Activated naive CD8-positive, alpha-beta T cell treated with anti-CD3 and anti-CD28 coated beads, Interleukin-2, amount 10 ng/mL, durations not matched to agents 7 days and 5 days (primary cell): ENCODE measurements at places on chromosomes 12 and 14. TPM values are rescaled to one million over a fixed set of nuclear protein-coding genes. Genes with fewer than 3 reads are reported as not detected.

DNA sequence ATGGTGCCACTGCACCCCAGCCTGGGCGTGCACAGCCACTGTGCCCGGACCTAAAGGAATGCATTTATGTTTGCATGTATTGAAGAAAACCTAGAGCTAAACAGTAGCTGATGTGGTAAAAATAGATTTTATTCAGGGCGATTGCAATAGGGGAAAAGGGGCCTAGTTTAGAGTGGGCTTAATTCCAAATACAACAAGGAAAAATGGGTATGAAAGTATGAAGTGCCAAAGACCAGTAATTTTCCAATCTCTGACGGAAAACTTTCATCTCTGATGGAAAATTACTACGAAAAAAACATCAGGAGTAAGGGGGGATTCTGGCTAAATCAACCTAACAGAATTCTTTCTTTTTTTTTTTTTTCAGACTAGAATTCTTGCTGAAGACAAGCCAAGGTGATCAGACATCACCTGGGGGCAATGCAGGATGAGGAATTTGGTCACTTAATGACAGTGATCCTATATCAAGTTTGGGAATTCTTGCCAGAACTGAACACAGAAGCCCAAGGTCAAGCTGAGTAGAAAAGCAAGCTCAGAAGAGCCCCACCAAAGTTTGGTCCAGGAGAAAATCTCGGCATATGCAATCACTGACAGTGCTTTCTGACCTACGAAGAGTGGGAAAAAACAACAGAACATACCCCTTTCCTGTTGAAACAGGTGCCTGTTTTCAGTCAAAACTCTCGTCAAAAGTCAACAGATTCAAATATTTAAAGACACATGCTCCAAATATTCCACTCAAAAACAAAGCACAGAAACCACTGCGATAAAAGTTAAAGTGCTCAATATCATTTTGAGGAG, 13.7 kb upstream of the APOBEC1 start:
- no peak overlapping the region for H3K27ac ChIP-seq
- no peak for DNase-seq
- H3K27me3 ChIP-seq, result peaks cover 8% of the 10 kb centered on the region

DNA sequence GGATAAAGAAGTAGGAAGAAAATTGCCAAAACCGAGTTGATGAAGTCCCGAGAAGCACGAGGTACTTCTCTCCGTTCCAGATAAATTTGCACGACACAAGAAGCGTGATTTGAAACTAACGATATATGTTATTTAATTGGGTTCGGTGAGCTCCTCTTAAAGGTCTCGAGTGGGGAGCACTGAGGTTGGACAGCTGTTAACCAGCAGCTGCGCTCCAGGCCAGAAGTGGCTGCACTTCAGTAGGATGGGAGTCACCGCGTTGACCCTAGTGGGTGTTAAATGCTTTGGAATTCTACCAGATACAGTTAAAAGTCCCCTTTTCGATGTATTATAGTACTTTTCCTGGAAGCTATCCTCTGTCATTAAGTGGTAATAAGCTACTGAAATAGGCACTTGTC, 953 bp upstream of the DCAF5 start:
- peaks cover 39% of the 10 kb centered on the region for H3K27me3 ChIP-seq
- no peak for DNase-seq
- H3K4me3 ChIP-seq, result peak overlapping the region; percentile 97
- H3K36me3 ChIP-seq, result peaks cover 7% of the 10 kb centered on the region
- peaks cover 22% of the 10 kb centered on the region for H3K4me1 ChIP-seq

The BICD1 gene
- total RNA-seq, result 18.7 TPM

- H3K27ac ChIP-seq, result peak overlapping the region; percentile 46
- H3K4me3 ChIP-seq, result no peak overlapping the region
- peaks cover 2% of the 10 kb centered on the region for H3K36me3 ChIP-seq
- DNase-seq, result peak; percentile 30
- H3K4me1 ChIP-seq, result peaks cover 17% of the 10 kb centered on the region
- peaks cover 6% of the 10 kb centered on the region for H3K27me3 ChIP-seq
These were observed 27.3 kb upstream of the CHPT1 start for GRCh38 chr12:101670007-101670671.

The ZNF641 gene
- total RNA-seq, result 21.3 TPM

GRCh38 chr12:92702754-92703679, at the start of gene PLEKHG7:
Gene PLEKHG7, plus strand, starts transcription at chr12:92702989. Its CDS starts 3,643 bp downstream, at chr12:92706632.
- no peaks in the 10 kb centered on the region for H3K36me3 ChIP-seq
- no peaks in the 10 kb centered on the region for H3K27me3 ChIP-seq
- no peak for DNase-seq
- no peak within 1 kb of the TSS for H3K27ac ChIP-seq
- H3K4me3 ChIP-seq, result no peak within 1 kb of the TSS
- H3K4me1 ChIP-seq, result peaks cover 11% of the 10 kb centered on the region

GRCh38 chr14:61280526-61281185, 482 bp downstream of the TMEM30B start:
- peak overlapping the region; percentile 87 for H3K4me3 ChIP-seq
- peak; percentile 85 for DNase-seq
- H3K4me1 ChIP-seq, result peaks cover 26% of the 10 kb centered on the region
- H3K27me3 ChIP-seq, result peaks cover 27% of the 10 kb centered on the region

DNA sequence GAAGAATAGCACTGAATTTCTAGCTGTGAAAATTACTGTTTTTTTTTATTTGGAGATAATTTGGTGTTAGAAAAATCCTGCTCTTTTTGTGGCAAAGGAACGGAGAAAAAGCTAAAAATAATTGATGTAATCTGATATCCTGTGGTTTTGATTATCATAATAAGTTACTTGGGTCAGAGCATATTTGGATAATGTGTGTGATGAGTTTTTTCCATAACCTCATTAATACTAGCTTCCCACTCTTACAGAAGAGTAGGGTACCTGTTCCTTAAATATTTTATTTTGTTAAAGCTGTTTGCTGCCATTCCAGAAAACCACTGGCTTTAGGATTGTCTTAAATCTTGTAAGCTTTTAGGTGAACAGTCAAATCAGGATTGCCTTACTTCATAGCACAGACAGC, 4.7 kb downstream of the PSMC6 start:
- no peak overlapping the region for H3K27ac ChIP-seq
- no peaks in the 10 kb centered on the region for H3K27me3 ChIP-seq
- peaks cover 27% of the 10 kb centered on the region for H3K4me1 ChIP-seq
- no peak for DNase-seq

The PTPN21 gene
- total RNA-seq, result not detected

DNA sequence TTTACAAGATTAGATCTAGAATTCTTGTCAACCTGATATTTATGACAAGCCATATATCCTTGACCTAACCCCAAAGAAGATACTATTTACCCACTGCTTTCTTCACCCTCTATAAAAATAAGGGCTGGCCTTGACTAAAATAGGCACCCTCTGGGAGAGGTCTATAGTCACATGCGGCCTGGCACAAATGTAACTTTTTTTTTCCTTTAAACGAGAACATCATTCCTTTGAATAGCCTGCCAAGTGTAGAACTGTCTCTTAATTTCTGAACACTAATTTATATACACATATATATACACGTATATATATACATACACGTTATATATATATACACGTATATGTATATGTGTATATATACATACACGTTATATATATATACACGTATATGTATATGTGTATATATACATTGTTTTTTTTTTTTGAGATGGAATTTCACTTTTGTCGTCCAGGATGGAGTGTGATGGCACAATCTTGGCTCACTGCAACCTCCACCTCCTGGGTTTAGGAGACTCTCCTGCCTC, 18.6 kb downstream of the PPTC7 start:
- DNase-seq, result no peak
- H3K36me3 ChIP-seq, result peaks cover 16% of the 10 kb centered on the region
- H3K27ac ChIP-seq, result no peak overlapping the region

DNA sequence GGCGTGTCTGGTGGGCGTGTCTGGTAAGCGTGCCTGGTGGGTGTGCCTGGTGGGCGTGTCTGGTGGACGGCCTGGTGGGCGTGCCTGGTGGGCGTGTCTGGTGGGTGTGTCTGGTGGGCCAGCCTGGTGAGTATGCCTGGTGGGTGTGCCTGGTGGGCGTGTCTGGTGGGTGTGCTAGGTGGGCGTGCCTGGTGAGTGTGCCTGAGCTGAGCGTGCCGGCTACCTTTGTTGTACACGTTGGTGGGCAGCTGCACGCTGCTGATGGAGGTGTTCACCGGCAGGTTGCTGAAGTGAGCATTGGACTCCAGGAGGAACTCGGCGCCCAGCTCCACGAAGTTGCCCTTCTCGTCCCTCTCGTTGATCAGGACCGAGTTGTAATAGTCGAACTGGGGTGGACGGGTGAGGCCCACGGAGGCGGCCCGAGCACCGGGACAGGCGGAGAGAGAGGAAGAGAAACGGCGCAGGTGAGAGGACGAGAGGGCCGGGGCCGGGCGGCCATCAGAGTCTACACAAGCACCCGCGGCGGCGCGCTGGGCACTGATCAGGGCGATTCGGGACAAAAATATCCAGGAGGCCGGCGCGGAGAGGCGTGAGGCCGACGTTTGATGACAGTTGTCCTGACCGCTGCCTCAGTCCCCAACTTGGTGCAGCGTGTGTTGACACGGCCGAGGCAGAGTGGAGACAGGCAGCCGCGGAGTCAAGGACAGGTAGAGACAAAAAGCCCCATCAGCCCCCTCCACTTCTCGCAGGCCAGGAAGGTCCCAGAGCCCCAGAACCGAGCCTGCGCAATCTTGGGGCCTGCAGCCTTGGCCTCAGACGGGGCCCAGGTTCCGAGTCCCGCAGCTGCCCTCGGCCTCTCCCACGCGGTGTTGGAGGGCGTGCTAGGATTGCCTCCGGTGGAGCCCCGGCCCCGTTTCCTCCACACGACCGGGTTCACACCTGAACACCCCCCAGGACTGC, 10.5 kb downstream of the CACNA2D4 start:
- peaks cover 2% of the 10 kb centered on the region for H3K36me3 ChIP-seq
- H3K4me1 ChIP-seq, result peaks cover 3% of the 10 kb centered on the region
- DNase-seq, result peak; percentile 32
- peak overlapping the region; percentile 65 for H3K4me3 ChIP-seq
- H3K27ac ChIP-seq, result no peak overlapping the region
- H3K27me3 ChIP-seq, result peaks cover 21% of the 10 kb centered on the region

DNA sequence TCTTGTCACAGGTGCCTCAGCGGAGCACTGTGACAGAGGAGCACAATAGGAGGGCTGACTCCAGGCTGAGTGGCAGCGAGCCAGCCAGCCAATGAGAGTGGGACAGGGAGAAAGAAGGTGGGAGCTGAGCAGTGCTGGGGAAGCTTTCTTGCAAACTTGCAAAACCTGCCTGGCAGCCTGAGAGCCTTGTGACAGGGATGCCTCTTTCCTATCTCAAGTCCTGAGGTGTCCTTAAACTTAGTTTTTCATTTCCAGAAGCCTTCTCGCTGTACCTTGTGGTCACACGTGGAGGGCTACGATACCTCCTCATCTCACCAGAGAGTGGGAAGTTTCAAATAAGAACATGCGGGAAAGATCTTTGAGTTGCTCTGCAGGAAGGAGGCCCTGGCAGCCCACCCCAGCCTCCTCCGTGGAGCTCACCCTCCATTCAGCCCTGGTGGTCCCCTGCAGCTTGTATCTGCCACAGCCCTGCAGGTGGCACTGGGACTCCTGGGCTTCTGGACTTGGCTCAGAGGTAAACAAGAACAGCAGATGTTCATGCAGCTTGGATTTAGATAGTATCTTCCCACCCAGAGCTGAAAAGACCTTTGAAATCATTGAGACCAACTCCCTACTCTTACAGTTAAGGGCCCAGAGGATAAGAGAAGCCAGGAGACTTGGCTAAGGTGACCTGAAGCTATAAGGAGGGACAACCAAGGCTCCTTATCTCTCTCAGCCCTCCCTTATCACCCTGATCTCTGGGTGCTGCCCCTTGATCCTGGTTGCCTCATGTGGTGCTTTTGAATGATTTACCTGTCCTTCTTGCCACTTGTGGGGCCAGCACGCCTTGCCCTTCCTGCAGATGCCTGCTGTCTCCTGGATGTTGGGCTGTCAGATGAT, 153.5 kb upstream of the MAX start:
- H3K27ac ChIP-seq, result no peak overlapping the region
- peaks cover 10% of the 10 kb centered on the region for H3K36me3 ChIP-seq
- no peak for DNase-seq

The A2M gene
- total RNA-seq, result 2.7 TPM

The COL2A1 gene
- total RNA-seq, result not detected

- DNase-seq, result no peak
- H3K36me3 ChIP-seq, result no peaks in the 10 kb centered on the region
- no peak overlapping the region for H3K27ac ChIP-seq
- H3K27me3 ChIP-seq, result no peaks in the 10 kb centered on the region
- no peak overlapping the region for H3K4me3 ChIP-seq
- no peaks in the 10 kb centered on the region for H3K4me1 ChIP-seq
These were observed 1242.2 kb upstream of the TMEM132C start for GRCh38 chr12:127024791-127025190.

- H3K27me3 ChIP-seq, result peaks cover 2% of the 10 kb centered on the region
- no peak overlapping the region for H3K4me3 ChIP-seq
- no peaks in the 10 kb centered on the region for H3K36me3 ChIP-seq
- H3K4me1 ChIP-seq, result no peaks in the 10 kb centered on the region
- H3K27ac ChIP-seq, result no peak overlapping the region
These were observed 53.1 kb upstream of the GNPNAT1 start for GRCh38 chr14:52844262-52845060.

The RAB15 gene
- total RNA-seq, result 2.7 TPM

The AREL1 gene
- total RNA-seq, result 47.0 TPM

The RERG gene
- total RNA-seq, result not detected

- H3K36me3 ChIP-seq, result peaks cover 4% of the 10 kb centered on the region
- H3K4me1 ChIP-seq, result no peaks in the 10 kb centered on the region
- no peak for DNase-seq
- H3K4me3 ChIP-seq, result no peak overlapping the region
These were observed 214.9 kb downstream of the ZFP36L1 start for GRCh38 chr14:68577802-68578541.

DNA sequence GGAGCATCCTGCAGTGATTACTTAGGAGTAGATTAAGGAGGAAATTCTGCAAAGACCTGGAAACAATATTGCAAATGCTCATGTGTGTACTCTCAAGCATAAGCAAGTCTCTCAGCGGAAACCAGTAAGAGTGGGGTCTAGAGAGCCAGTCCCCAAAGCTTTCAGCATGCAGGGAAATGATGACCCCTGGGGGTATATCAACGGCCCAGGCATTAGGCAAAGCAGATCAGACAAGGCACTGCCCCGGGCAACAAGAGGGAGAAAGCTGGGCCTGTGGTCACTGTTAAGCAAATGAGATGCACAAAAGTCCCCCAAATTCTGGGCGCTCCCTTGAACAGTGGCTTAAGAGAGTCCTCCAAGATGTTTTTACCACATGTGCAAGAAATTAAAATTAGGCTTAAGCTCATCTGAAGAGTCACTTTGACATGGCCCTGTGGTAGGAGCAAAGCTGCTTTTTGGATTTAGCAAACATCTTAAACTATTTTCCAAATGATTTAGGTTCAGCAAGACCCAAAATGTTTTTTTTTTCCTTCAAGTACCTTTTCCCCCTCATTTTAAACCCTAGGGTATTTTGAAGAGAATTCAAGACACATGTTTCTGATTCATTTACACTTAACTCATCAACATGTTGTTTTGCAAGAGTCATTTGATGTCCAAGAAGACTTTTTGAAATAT, 457.1 kb upstream of the TBX3 start:
- H3K36me3 ChIP-seq, result no peaks in the 10 kb centered on the region
- DNase-seq, result no peak
- no peak overlapping the region for H3K27ac ChIP-seq
- H3K27me3 ChIP-seq, result no peaks in the 10 kb centered on the region
- H3K4me1 ChIP-seq, result no peaks in the 10 kb centered on the region

The KRT81 gene
- not detected for total RNA-seq
